NCI-H1105 treated with DMSO at 0.1 percent for 48 hours (cell line): ENCODE measurements at places on chromosomes 1 and 21.

DNA sequence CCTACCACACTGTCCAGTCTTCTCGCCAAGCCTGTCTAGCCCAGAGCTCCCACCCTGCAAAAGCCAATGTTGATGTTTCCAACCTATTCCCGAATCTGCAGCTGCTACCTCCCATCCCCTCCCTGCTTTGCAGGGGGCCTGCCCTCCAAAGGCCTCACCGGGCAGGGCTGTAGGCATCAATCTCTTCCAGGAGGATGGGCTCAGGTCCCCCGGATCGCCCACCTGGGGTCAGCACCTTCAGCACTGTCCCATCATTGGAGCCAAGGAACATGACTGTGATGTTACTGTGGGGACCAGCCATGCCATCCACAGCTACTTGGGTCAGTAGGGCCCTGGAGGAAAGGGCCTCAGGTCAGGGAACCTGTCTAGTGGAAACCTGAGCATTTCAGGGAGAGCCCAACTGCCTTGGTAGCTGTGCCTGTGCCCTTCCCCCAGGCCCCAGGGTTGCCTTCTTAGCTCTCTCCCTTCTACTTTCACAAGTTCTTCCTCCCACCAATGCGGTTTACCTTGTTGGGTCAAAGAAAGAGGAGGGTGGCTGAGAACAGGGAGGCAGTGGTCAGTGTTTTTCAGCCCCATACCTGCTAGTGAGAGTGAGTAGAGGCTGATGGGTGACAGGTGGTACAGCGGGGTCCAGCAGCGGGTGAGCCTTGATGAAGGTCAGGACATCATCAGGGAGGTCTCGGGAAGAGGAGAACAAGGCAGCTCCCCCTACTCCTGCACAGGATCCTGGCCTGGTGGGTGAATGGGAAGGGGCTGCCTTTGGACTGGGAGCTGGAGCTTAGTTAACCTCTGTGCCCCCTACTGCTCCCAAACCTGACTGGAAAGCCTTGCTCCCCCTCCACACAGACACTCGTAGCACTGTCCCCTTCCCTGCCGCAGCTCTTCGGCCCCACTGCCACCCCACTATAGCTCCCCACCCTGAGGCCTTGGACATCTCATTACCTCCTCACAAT lies 10.7 kb downstream of the SEMA6C start:
- no peak for DNase-seq

- DNase-seq = peak; percentile 85
Measured at GRCh38 chr1:201582705-201583442, 43.9 kb downstream of the NAV1 start.

- no peak for DNase-seq
Measured at GRCh38 chr1:208977012-208977411, 606.5 kb upstream of the CAMK1G start.

DNA sequence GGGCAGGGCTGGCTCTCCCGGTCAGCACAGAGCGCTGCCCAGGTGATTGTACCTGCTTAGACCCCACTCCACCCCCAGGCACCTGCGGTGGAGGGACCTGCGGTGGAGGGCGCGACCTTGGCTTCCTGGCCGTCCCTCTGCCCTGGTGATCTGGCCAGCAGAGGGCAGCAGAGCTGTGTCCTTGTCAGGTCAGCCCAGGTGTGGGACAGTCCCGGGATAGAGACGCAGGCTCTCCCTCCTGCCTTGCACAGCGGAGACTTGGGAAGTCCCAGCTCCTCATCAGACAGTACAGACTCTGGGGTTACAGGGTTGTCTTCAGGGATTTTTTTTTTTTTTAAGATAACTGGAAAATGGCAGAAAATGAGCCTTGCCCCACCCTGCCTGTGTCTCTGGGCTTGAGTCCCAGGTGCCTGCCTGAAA lies 10.0 kb downstream of the SLX9 start:
- peak; percentile 9 for DNase-seq

GRCh38 chr21:42236693-42237092 lies 17.8 kb downstream of the ABCG1 start:
- no peak for DNase-seq

GRCh38 chr1:114278430-114278829 lies 124.8 kb upstream of the SYT6 start:
- DNase-seq = no peak

DNA sequence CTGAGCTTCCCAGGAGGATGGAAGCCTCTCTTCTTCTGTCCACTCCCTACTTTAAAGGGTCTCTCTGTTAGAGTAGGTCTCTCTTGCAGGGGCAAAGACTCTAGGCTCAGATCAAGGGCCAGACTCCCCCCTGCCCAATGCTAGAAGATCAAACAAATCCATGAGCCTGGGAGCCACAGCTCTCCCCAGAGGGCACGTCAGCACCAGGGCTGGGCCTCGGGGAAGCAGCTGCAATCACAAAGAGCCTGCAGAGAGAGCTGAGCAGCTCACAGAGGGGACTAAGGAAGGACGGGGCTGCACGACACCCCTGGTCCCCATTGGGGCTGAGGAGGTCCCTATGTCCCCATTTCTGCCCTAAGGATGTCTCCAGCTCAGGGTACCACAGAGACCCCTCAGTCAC lies 3.9 kb downstream of the CNTN2 start:
- DNase-seq = no peak

GRCh38 chr1:224358237-224358636 lies 1.6 kb downstream of the CNIH4 start:
- DNase-seq = no peak

DNA sequence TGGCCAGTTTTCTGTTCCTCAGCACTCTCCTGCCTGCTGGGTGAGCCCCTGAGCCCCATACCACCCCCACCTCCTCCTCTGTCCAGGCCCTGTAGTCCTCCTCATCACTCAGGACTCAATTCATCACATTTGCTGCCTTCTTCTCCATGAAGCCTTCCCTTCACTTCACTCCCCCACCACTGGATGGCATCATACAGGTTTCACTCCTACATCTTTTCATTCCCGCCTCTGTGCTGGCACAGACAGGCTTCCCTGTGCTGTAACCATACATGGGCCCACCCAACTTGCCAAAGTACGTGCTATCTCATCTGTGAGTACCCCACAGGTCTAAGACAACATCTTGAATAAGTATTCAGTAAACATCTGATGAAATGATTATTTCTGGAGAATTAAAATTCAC lies 56.9 kb downstream of the SLC45A1 start:
- DNase-seq = no peak

- DNase-seq = no peak
Measured at GRCh38 chr1:219317762-219318353, 144.2 kb downstream of the LYPLAL1 start.

- peak; percentile 11 for DNase-seq
Measured at GRCh38 chr1:216090556-216090955, 332.7 kb downstream of the USH2A start.

DNA sequence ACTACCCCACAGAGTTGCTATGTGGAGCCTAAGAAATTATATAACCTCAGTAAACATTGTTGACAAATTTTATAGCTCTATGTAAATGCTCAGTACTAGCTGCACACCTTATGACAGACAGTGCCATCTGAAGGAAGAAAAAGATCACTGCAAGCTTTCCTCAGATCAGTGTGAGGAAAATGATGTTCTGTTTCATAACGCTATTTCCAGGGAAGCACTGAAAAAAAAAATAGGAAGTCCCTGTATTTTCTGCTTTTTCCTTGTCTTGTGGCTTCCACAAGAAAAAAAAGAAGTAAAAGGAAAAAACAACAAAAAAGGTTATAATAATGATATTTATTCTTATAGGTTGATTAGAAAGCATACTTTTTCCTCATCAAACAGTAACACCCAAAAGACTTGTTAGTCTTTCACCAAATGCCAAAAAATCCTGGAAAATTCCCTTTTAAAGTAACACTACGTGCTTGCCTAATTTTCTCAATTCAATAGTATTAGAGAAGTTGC lies 23.2 kb downstream of the LYST start:
- peak; percentile 37 for DNase-seq

- no peak for DNase-seq
Measured at GRCh38 chr1:14135070-14135469, 435.1 kb downstream of the PRDM2 start.

DNA sequence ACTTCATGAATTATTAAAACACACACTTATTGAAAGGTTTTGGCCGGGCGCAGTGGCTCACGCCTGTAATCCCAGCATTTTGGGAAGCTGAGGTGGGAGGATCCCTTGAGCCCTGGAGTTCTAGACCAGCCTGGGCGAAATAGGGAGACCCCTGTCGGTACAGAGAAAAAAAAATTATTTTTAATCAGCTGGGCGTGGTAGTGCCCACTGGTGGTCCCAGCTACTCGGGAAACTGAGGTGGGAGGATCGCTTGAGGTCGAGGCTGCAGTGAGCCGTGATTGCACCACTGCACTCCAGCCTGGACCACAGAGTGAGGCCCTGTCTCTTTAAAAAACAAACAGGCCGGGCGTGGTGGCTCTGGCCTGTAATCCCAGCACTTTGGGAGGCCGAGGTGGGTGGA lies 1.7 kb downstream of the GABPB2 start:
- DNase-seq = no peak

DNA sequence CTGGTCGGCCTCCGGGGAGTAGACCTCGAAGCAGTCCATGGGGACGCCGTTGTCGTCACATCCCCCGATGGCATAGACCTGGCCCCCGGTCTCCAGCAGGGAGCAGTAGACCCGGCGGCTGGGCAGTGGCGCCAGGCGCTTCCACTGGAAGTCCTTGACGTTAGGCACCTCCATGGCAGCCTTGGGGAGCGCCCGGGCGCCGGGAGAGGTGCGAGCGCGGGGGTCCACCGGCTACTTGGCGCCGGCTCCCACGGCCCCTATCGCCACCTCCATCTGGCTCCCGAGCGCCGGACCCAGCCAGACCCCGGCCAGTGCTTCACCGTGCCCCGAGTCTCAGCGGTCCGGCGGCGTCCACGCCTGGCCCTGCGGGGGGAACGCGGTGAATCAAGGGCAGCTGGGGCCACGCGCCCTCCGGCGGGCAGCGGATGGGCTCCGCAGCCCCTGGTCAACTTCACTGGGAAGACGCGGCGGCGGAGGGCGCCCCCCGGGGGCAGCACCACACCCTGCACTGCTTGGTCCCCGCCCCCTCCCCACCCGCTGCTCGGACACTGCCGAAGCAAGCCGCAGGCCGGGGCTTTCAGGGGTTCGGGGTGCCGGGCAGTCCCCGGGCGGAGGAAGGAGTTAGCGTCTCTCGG lies 13.2 kb downstream of the KLHDC8A start:
- DNase-seq = peak; percentile 27

GRCh38 chr1:164796916-164797315 lies 237.9 kb downstream of the PBX1 start:
- DNase-seq = no peak

DNA sequence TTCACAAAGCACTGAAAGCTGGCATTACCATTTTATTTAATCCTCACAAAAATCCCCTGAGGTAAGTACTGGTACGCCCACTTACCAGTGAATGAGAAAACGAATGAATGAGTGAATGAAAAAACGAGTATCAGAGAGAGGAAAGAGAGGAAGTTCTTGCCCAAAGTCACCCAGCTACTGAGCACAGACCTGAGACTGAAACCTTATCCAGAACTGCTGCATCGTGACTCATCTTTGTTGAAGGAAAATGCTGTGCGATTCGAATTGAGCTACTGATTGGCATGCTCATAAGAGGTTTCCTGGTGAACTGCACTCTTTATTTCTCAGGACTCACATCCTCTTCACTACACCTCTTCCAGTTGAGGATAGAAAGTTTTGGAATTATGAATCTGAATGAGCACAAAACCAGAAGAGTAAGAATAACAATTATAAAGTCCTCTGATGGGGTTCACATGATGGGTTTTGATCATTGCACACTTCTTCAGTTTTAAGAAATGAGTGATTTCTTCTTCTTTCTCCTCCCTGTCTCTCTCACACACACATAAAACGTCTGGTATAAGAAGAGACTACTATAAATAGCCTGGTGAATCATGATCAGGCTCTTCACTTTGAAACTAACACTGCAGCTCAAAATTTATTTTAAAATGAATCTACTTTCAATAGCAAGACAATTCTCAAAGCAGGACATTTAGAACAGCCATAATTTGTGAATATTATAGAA lies 32.1 kb downstream of the IL12RB2 start:
- DNase-seq = no peak

GRCh38 chr1:77275194-77275593 lies 6.6 kb upstream of the AK5 start:
- DNase-seq = no peak

DNA sequence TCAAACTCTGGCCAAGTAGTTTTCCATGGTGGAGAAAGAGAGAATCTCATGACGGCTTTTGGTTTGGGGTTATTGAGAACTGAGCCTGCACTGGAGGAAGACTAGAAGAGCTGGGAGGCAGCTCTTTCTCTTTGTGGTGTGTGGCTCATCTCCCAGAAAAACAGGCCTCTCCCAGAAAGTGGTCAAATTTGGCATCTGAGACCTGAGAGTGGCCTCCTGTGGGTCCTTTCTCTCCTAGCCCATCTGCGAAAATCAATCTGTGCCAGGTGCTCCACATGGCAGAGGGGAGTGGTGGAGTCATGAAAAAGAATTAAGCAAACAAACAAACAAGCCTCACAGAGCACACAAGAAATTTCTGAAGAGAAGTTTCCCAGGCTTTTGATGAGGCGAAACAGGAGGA lies 305.0 kb downstream of the ST6GALNAC3 start:
- DNase-seq = no peak

DNA sequence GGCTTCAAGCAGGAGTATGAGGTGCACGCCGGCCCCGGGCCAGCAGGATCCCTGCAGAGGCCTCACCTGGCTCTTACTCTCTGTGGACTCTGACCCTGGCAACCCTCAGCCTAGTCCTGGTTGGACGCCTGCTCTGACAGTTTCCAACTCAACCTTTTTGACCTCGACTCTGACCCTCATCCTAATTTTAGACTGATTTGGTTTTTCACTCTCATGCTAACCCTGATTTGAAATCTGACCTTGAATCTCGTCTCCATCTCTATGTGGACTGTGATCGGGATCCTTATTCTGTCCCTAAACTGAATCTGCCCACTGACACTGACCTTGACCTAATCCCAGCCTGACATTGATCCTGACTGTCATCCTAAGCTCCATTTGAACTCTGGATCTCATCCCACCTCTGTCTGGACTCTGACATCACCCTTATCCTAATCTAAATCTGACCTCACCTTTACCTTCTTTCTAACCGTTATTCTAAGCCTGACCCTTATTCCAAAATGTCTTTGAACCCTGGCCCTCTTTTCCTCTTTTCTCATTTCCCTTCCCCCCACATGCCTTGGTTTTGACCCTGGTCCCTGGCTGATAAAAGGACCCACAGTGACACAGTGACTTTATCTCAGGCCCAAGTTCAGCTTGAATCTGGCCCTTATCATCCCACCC lies 67.8 kb downstream of the PTPRU start:
- no peak for DNase-seq

GRCh38 chr1:50977575-50978143 lies 7.6 kb downstream of the CDKN2C start:
- peak; percentile 69 for DNase-seq
